Suppressor macrophage treated with lipopolysaccharide for 1 hour (primary cell): ENCODE measurements at places on chromosomes 6 and 20.

DNA sequence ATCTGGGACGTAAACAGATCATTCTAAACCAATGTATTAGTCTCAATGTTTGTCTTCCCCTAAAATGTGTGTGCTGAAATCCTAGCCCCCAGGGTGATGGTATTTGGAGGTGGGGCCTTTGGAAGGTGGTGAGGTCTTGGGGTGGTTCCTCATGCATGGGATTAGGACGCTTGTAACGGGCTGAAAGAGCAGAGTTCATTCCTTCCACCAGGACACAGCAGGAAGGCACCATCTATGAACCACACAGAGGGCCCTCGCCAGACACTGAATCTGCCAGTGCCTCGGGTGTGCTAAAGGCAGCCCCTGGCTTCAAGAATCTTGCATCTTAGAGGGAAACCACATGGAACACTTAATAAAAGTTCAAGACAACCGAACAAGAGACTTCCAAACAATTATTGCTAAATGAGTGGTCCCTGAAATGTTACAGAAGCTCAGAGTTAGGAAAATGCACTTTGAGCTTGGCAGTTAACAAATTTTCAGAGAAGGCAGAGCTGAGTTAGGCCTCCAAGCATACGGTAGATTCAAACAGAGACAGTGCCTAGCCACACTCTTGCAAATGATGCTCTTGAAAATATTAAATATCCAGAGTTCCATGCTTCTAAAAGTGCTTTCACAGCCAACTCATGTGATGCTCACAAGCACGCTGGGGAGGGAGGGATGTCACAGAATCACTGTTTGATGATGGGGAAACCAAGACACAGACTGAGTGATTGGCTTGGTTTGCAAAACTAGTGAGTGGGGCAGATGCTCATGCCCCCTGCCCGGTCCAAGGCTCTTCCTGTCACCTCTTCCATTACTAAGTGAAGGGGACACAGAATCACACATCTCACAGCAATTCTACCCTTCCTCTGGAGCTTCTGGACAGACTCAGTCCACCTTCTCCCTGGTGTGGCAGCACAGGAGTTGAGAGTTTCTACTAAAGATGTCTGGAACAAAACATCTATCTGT lies 27.4 kb downstream of the TBC1D7 start:
- DNase-seq, result no peak

DNA sequence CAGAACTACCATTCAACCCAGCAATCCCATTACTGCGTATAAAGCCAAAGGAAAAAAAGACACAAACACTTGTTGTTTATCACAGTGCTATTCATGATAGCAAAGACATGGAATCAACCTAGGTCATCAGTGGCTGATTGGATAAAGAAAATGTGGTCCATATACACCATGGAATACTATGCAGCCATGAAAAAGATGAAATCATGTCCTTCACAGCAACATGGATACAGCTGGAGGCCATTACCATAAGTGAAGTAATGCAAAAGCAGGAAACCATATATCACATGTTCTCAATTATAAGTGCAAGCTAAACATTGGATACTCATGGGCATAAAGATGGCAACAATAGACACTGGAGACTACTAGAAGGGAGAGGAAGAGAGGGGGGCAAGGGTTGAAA lies 299.6 kb downstream of the ADGRG6 start:
- no peak for DNase-seq

- no peak for DNase-seq
Observed at GRCh38 chr20:61555566-61555965, 303.5 kb downstream of the CDH4 start.

DNA sequence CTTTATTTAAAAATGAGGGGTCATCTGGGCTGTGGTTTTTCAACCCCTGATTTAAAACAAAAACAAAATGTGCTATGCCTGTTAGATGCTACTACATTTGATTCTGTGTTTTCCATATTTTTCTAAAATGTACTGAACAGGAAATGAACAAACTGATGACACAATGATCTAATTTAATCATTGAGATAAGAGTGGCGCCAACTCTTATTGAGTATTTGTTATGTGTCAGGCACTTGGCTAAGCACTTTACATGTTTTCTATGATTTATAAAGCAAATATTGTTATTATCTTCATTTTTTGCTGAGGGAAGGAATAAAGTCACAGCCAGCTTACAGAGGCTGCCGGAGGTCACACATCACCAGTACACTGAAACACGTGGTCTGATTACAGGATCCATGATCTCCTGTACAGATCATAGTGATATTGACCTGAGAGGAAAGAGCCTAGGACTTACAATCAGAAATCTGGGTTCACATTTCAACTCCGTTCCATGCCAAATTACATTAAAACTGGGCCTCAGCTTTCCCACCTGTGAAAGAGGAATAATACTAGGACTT lies 166.7 kb downstream of the ESR1 start:
- DNase-seq, result no peak

- DNase-seq, result no peak
Observed at GRCh38 chr6:33424855-33425667, 5.2 kb downstream of the SYNGAP1 start.

DNA sequence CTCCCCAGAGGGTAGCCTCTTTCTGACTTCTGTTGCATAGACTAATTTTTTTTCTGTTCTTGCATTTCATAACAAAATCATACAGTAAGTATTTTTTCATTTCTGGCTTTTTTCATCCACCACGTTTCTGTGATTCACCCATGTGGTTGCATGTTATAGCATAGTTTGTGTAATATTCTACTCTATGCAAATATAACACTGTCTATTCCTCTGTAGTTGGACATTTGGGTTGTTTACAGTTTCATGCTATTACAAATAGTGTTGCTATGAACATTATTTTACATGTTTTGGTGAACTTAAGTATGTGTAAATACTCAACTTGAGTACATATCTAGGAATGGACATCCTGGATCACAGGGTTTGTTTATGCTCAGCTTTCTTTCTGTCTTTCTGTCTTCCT lies 187.2 kb upstream of the KCNG1 start:
- no peak for DNase-seq

DNA sequence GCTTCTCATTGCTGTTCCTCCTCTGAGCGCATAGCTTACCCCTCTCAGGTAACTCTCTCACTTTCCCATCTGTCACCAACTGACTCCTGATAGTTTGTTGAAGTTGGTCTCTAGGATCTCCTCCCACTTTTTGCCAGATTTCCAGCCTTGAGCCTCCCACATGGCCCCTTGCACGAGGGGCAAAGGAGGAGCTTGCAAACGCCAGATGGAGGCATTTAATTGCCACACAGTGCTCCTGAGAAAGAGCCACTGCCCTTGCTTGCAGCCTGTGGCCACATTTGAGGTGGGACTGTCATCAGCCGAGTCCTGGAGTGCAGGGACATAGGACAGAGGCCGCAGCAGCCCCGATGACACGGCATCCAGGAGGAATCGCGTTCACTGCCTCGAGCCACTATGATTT lies 348.7 kb downstream of the SMOC2 start:
- DNase-seq, result no peak

- DNase-seq, result no peak
Observed at GRCh38 chr6:11428895-11429294, 108.7 kb upstream of the TMEM170B start.

DNA sequence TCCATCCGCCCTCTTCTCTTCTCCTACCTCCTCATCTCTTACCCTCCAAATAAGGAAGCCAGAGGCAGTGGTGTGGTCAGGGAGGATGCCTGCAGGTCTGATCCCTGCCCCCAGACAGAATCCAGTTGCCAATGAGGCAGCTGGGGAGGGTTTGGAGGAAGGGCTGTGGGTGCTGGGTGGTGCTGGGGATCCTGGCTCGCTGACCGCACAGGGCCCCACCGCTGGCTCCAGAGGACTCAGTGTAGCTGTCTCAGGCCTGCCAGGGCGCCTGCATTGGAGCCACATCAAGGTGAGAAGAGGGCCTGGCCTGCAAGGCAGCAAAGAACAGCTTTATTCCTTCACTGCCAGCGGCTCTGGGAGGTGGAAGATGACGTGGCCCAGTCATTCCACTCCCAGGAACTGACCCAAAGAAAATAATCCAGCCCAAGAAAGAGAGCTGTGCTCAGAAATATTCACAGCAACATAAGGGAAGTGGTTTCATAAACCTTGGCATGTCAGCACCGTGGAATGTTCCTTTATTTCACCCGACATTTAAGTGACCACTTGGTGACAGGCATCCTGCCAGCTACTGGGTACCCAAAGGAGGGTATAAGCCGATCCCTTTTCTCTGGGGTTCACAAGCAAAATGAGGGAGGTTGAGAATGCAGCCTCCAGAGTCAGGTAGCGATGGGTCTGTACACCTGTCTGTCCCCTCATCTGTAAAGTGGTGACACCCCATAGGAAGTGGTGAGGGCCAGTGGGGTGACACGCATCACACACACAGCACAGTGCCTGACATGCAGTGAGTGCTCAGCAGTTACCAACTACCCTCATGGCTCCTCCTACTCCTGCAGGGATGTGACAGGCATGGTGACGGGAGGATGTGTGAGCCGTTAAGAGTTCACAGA lies 125.1 kb downstream of the SNX5 start:
- DNase-seq, result peak; percentile 6

GRCh38 chr6:52500238-52501129 lies 76.4 kb downstream of the TRAM2 start:
- no peak for DNase-seq

DNA sequence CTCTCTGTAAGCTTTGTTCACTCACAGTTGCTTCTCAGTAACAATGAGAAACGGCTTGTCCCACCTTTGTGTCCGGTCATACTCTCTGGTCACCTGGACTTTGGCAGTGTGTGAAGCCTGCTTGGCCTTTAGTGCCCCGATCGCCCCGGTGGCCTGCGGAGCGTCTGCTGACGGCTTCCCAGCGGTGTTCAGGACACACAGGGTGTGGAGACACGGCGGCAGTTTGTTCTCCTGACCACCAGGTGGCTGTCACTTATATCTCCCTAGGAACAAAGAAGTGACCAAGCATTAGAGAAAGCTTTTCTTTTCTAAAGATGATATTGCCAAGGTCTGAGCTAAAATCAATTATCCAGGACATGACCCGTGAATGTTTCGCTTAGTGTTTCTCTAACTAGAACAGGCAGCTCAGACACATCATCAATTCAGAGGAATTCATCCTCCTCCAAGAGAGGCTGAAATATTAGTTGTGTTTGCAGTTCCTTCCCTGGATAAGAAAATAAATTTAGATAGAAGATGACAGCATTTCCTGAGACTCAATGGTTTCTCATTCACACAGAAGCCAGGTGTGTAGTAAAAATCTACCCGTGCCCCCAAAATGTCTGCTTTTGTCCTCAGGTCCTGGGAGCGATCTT lies 167.4 kb upstream of the THBS2 start:
- DNase-seq, result no peak

DNA sequence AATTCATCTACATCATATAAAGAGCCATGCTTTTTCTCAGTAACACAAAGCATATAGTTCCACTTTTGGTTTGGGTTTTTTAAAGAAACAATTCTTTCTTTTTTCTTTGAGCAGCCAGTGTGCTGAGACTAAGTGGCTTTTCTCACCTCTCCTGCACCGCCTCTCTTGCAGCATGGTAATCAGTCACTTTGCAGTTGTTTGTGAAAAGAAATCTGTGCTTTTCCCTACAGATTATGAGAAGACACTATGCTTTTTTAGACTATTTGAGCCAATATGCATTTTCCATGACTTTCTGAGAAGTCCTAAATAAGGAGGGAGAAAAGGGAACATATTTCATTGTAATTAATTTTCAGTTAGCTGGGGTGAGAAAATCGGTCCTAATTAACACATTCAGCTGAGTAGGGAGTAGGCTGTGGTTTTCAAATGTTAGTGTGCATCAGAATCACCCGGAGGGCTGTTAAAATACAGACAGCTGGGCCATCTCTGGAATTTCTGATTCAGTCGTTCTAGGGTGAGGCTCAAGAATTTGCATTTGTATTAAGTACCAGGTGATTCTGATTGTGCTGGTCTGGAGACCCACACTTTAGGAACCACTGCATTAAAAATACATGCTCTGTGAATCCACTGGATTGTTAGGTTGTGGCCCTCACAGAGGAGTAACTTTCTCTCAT lies 155.2 kb downstream of the TINAG start:
- DNase-seq, result no peak

- peak; percentile 52 for DNase-seq
Observed at GRCh38 chr20:14337400-14338171, at the start of gene FLRT3. Gene FLRT3 (minus strand): TSS chr20:14337612. CDS start chr20:14327506, 10,106 bp downstream.

GRCh38 chr6:163165155-163165910 lies 249.2 kb upstream of the QKI start:
- DNase-seq, result no peak

GRCh38 chr6:20403070-20403765 lies 1.5 kb downstream of the E2F3 start:
- peak; percentile 99 for DNase-seq

- no peak for DNase-seq
Observed at GRCh38 chr6:109053336-109053735, 41.3 kb downstream of the SESN1 start.

DNA sequence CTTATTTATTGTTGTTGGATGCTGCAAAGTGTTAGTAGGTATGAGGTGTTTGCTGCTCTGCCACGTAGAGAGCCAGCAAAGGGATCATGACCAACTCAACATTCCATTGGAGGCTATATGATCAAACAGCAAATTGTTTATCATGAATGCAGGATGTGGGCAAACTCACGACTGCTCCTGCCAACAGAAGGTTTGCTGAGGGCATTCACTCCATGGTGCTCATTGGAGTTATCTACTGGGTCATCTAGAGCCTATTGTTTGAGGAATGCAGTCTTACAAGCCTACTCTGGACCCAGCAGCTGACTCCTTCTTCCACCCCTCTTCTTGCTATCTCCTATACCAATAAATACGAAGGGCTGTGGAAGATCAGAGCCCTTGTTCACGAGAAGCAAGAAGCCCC lies 12.1 kb downstream of the MICB start:
- DNase-seq, result no peak

DNA sequence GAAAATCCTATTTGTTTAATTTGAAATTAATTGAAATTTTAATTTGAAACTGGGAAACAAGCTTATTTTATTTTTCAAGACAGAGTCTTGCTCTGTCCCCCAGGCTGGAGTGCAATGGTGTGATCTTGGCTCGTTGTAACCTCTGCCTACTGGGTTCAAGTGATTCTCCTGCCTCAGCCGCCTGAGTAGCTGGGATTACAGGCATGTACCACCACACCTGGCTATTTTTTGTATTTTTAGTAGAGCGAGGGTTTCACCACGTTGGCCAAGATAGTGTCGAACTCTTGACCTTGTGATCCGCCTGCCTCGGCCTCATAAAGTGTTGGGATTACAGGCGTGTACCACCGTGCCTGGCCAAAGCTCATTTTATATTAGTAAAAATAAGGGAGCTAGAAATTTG lies 4.2 kb downstream of the SRSF3 start:
- no peak for DNase-seq

DNA sequence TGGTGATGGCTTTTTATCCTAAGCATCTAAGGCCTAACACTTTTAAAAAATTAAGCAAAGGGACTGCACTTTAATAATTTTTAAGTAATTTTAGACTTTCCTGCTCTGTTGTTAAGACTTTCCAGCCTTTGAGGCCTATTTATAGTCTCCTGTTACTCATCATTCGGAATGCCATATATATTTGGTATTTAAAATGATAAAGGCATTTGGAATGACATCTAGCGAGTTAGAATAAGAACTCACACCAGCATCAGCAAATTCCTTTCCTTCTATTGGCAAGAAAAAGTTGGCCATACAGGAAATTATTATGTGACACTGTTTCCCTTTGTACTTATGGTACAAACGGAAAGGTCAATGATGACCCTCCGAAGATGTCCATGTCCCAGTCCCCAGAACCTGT lies 88.1 kb upstream of the STMND1 start:
- DNase-seq, result no peak

- peak; percentile 82 for DNase-seq
Observed at GRCh38 chr6:39225946-39226437, 3.3 kb downstream of the KCNK5 start.

- DNase-seq, result peak; percentile 85
Observed at GRCh38 chr20:54132612-54133433, 41.0 kb downstream of the CYP24A1 start.

- DNase-seq, result peak; percentile 57
Observed at GRCh38 chr20:1322511-1323245, 6.3 kb downstream of the SDCBP2 start.
